ENCODE measurements at places on chromosomes 5 and 9. TPM values are rescaled to one million over a fixed set of nuclear protein-coding genes. Genes with fewer than 3 reads are reported as not detected.

TDRD7 gene
- 4.7 TPM for total RNA-seq

BRD3 gene
- 36.7 TPM for total RNA-seq

ADAMTS2 gene
- not detected for total RNA-seq

MOB3B gene
- 0.26 TPM for total RNA-seq

IRX1 gene
- not detected for total RNA-seq
